Right lobe of liver (tissue), 6 donors: ENCODE measurements at places on chromosomes 12 and 14. TPM values are rescaled to one million over a fixed set of nuclear protein-coding genes. Genes with fewer than 3 reads are reported as not detected.

DNA sequence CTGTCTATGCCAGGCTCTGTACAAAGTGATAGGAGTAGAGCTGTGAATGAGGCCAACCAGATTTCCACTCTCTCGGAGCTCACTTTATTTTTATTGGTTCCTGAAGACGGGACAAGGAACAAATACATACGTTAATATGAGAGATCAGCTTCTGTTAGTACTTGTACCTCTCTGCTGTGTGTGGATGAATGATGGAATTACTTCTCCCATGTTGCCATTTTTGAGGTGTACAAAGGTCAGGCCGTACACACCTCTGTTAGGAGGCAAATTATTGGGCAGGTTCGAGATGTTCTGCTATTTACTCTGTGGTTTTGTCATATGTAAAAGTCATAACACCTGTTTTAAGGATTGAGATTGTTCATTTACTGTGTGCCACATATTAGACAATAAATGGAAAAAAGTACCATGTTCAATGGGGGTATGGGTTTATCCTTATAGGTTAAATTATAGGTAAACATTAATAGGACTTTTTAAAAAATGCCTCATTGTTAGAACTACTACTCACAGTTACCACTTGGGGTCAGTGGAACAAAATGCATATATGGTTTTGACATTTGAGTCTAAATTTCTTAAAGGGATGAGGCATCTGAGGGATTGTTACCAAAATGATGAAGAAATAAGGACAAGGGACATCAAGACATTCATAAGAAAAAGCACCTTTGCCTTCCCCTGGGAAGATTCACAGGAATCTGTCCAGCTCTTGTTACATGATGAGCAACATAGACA lies 26.9 kb downstream of the WBP11 start:
- no peak overlapping the region for H3K4me3 ChIP-seq
- no peak for DNase-seq
- no peaks in the 10 kb centered on the region for H3K4me1 ChIP-seq
- no peaks in the 10 kb centered on the region for H3K36me3 ChIP-seq
- H3K27ac ChIP-seq = no peak overlapping the region
- no peaks in the 10 kb centered on the region for H3K27me3 ChIP-seq

- H3K36me3 ChIP-seq = no peaks in the 10 kb centered on the region
- H3K4me3 ChIP-seq = peak overlapping the region; percentile 83
- H3K4me1 ChIP-seq = peaks cover 11% of the 10 kb centered on the region
- peak overlapping the region; percentile 86 for H3K27ac ChIP-seq
Measured at GRCh38 chr12:56267443-56268071, 815 bp downstream of the COQ10A start.

DNA sequence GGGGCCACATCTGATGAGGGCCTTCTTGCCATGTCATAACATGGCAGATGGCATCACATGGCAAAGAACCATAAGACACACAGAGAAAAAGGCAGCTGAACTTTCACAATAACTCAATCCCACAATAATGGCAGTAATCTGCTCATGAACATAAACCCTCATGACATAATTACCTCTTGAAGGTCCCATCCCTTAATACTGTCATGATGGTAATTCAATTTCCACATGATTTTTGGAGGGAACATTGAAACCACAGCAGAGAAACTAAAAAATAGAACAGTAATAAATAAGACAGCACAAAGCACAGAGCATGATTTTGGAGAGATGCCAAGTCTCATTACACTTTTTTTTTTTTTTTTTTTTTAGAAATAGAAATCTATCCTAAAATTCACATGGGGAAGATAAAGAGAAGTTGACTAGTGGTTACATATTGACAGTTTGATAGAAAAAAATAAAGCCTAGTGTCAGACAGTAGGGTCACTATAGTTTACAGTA lies 61.8 kb upstream of the ATF7IP start:
- H3K4me1 ChIP-seq = no peaks in the 10 kb centered on the region
- H3K4me3 ChIP-seq = no peak overlapping the region
- no peaks in the 10 kb centered on the region for H3K27me3 ChIP-seq
- H3K27ac ChIP-seq = no peak overlapping the region

GRCh38 chr12:7142056-7142644 lies 12.0 kb downstream of the CLSTN3 start:
- H3K27ac ChIP-seq = no peak overlapping the region
- peaks cover 39% of the 10 kb centered on the region for H3K4me1 ChIP-seq
- no peaks in the 10 kb centered on the region for H3K27me3 ChIP-seq
- DNase-seq = no peak
- no peak overlapping the region for H3K4me3 ChIP-seq
- H3K36me3 ChIP-seq = peaks cover 29% of the 10 kb centered on the region

NFATC4 gene
- 3.7 TPM for total RNA-seq

GRCh38 chr14:28412077-28412476 lies 354.5 kb upstream of the FOXG1 start:
- DNase-seq = no peak
- no peaks in the 10 kb centered on the region for H3K4me1 ChIP-seq
- H3K36me3 ChIP-seq = no peaks in the 10 kb centered on the region

- no peak overlapping the region for H3K27ac ChIP-seq
- H3K27me3 ChIP-seq = no peaks in the 10 kb centered on the region
- H3K36me3 ChIP-seq = no peaks in the 10 kb centered on the region
- no peaks in the 10 kb centered on the region for H3K4me1 ChIP-seq
Measured at GRCh38 chr14:22282417-22282816, 306.6 kb downstream of the DAD1 start.

DNA sequence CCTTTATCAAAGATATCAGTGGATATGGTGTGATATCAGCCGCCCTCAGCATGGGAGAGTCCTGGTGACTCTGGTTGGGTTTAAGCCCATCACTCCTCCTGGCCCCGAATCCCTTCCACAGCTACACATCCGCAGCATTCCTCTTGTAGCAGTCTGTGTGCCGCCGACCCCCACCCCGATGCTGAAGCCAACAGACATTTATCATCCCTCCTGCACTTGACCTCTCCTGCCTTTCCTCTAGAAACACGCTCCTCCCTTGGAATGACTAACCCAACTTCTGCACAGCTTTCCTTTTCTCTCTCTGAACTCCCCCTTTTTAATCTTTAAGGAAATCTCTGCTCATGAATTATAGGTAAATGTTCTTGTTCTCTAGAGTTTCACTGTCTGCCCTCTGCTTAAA lies 250.9 kb upstream of the FOXN3 start:
- no peak overlapping the region for H3K4me3 ChIP-seq
- H3K27ac ChIP-seq = no peak overlapping the region
- no peak for DNase-seq
- H3K27me3 ChIP-seq = no peaks in the 10 kb centered on the region
